OCI-LY7 (cell line): ENCODE measurements at places on chromosomes 16 and 17. TPM values are rescaled to one million over a fixed set of nuclear protein-coding genes. Genes with fewer than 3 reads are reported as not detected.

DNA sequence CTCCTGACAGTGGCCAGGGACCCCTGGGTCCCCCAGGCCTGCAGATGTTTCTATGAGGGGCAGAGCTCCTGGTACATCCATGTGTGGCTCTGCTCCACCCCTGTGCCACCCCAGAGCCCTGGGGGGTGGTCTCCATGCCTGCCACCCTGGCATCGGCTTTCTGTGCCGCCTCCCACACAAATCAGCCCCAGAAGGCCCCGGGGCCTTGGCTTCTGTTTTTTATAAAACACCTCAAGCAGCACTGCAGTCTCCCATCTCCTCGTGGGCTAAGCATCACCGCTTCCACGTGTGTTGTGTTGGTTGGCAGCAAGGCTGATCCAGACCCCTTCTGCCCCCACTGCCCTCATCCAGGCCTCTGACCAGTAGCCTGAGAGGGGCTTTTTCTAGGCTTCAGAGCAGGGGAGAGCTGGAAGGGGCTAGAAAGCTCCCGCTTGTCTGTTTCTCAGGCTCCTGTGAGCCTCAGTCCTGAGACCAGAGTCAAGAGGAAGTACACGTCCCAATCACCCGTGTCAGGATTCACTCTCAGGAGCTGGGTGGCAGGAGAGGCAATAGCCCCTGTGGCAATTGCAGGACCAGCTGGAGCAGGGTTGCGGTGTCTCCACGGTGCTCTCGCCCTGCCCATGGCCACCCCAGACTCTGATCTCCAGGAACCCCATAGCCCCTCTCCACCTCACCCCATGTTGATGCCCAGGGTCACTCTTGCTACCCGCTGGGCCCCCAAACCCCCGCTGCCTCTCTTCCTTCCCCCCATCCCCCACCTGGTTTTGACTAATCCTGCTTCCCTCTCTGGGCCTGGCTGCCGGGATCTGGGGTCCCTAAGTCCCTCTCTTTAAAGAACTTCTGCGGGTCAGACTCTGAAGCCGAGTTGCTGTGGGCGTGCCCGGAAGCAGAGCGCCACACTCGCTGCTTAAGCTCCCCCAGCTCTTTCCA, 25.1 kb downstream of the C1QTNF1 start:
- no peak for DNase-seq

- no peak for DNase-seq
Measured at GRCh38 chr17:43861960-43862359, 15.0 kb downstream of the CD300LG start.

GRCh38 chr16:19503461-19504075, 18.3 kb downstream of the GDE1 start:
- no peak for DNase-seq

NIP7 gene
- total RNA-seq = 49.1 and 50.7 TPM in 2 replicates
